Activated CD4-positive, alpha-beta T cell treated with anti-CD3 and anti-CD28 coated beads for 36 hours (primary cell): ENCODE measurements at places on chromosomes 11 and 22.

DNA sequence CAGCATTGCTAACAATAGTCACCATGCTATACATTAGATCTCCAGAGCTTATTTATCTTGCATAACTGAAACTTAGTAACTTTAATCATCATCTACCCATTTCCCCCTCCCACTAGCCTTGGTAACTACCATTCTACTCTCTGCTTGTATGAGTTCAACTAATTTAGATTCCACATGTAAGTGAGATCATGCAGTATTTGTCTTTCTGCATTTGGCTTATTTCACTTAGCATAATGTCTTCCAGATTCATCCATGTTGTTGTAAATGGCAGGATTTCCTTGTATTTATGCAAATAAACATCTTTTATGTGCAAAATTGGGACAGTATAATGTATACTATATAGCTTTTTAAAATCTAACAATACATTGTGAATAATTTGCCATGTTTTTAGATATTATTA lies 66.0 kb upstream of the ZBED5 start:
- DNase-seq: no peak

DNA sequence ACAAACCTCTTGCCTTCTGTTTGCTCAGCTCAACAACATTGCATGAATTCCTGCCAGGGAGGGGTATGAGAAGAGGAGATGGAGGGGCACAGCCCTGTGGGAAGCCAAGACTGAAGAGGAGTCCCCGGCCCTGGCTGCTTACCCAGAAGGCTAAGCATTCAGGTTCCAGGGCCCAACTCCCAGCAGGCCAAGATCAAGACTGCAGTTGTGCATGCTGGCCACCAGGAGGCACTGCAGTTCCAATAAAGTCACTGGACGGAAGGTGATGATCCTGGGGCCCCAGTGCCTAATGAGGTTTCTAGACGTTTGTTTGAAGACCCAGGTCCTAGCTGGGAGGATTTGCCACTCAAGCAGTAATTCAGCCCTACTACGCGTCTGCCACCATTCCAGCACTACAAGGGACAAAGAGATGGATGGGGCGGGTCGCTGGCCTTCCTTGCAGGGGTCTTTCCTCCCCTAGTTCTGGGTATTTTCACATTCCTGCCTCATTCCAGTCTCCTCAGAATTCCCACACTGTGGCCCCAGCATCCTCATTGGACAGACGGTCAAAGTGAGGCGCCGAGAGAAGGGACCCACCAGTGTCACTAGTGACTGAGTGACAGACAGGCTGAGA lies 23.6 kb downstream of the ALX4 start:
- peak; percentile 80 for DNase-seq

- no peak for DNase-seq
Observed at GRCh38 chr22:20198557-20199319, 47.9 kb upstream of the CCDC188 start.

- DNase-seq: peak; percentile 41
Observed at GRCh38 chr11:33690290-33691065, 10.1 kb downstream of the C11orf91 start.

DNA sequence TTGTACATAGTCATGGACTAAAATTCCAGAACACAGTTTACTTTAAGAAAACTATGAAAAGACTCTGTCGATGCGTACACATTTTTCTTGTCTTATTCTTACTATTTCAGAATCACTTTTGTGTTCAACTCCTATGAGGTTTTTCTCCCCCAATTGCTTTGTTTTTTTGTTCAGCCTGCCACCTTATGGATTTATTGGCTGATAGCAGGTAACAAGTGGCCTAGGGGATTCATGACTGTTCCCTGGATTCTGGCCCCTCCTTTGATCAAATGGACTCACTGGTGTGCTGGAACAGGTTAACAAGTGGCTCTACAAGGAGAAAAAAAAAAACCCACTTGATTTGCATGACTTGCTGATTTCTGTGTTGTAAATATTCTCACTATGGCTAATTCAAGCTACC lies 10.6 kb downstream of the MMP20 start:
- DNase-seq: no peak

DNA sequence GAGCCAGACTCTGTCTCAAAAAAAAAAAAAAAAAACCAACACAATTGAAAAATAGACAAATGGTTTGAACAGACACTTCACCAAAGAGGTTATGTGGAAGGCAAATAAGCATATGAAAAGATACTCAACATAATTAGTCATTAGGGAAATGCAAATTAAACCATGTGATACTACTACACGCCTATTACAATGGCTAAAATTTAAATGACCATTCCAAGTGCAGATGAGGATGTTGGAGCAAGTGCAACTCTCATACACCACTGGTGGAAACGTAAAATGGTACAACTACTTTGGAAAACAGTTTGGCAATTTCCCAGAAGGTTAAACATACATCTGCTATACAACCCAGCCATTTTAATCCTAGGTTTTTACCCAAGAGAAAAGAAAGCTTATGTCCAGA lies 24.3 kb downstream of the EIF4ENIF1 start:
- DNase-seq: no peak

DNA sequence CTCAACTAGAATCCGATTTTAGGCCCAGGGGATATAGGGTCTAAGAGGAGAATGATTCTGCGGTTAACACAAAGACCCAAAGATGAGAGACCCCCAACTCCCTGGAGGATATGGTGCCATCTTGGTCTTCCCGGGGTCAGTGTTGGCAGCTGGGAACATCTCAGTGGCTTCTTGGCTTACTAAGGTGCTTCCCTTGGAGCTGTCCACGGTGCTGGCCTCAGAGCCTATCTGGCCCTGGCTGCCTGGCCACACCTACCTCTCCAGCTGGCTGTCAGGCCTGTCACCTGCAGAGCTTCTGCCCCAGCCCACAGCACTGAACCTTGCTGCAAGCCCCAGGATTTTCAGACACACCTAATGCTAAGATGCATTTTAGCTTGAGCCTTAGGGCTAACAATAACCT lies 70.7 kb upstream of the THY1 start:
- DNase-seq: peak; percentile 45

DNA sequence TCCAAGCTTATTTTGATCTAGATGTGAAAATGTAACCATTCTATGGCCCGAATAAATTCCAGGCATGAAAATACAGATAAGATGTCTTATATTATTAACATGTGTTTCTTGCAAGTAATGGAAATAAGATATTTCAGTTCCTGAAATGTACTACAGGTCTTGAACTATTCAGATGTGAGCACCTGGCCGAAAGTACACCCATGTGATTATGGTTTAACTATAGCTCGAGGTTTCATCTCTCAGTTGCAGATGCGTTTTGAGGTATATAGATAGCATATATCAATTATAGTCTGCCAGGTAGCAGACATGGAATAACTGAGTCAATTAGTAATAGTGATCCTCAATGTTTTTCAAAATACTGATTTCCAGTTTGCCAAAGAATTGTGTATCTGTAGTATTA lies 68.3 kb downstream of the DDIAS start:
- DNase-seq: no peak

GRCh38 chr11:118532852-118533768 lies 2.1 kb downstream of the TMEM25 start:
- DNase-seq: no peak

- no peak for DNase-seq
Observed at GRCh38 chr11:10674440-10674855, 19.1 kb downstream of the IRAG1 start.

DNA sequence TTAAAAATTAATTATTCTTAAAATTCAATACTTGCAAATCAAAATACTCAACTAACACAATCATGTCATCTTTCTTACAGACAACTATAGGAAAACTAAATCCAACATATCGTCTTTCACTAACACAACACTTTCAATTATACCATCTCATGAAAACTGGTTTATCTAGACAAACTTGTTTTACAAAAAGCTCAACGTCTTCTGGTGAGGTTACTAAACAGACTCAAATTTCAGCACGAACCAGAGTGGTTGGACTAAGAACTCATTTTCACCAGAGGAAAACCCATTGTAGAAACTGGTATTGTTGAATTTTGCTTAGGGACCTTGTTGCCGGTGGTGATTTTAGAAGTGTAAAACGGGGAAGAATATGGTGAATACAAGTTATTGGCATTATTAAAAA lies 52.2 kb downstream of the NUP98 start:
- no peak for DNase-seq

DNA sequence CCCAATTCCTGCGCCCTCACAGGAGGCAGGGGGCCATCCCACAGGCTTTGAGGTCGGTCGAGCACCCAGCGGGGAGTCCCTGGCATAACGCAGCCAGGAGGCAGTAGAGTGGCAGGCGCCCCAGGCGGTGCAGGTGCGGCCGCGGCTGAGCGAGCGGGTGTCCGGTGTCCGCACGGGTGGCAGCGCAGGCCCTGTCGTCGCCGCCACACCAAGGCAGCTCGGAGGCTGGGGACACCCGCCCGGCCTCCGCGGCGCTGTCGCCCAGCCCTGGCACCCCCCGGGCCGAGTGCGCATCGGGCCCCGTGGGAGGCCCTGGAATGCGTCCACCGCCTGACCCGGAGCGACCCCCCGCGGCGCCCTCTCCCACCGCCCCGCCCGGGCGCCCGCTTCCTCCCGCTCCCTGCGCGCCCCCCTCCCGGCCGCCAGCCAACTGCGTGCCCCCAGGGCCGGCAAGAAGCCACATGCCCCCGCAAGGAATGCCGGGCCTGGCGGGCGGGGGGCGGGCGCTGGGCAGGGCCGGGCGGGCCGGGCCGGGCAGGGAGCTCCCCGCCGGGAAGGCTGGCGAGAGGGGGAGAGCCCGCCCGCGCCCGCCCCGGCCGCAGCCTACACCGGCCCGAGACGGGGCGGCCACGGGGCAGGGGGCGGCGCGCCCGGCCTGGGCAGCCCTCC lies 33.9 kb downstream of the PRDM11 start:
- DNase-seq: peak; percentile 48

DNA sequence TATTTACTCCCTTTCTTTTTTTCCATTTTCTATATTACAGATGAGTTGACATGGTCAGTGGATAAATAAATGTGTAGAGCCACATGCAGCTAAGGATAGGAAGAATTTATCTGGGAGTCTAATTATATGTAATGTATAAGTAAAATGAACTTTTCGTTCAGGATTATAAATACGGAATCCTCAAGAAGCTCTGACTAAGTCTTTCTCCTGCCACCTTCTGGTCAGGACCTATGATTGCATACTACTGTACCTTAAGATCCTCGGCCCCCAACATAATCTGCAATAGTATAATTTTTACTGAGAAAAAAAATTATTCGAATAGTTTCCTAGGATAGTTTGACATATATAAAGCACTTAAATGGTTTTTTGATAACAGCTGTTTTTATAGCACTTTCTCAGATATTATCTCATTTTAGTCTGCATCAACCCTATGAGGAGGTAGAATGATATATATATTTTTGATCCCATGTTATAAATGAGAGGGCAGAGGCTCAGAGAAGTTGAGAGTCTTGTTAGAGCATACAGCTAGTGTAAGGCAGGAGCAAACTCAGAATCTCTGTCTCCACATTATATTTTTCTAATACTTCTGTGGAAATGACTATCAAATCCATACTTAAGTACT lies 36.1 kb downstream of the CCDC90B start:
- DNase-seq: peak; percentile 10

- no peak for DNase-seq
Observed at GRCh38 chr11:1729692-1730011, 20.7 kb downstream of the IFITM10 start.

GRCh38 chr11:13140028-13140870 lies 131.1 kb downstream of the RASSF10 start:
- DNase-seq: no peak

GRCh38 chr22:25745341-25746011 lies 3.5 kb downstream of the MYO18B start:
- DNase-seq: peak; percentile 56

DNA sequence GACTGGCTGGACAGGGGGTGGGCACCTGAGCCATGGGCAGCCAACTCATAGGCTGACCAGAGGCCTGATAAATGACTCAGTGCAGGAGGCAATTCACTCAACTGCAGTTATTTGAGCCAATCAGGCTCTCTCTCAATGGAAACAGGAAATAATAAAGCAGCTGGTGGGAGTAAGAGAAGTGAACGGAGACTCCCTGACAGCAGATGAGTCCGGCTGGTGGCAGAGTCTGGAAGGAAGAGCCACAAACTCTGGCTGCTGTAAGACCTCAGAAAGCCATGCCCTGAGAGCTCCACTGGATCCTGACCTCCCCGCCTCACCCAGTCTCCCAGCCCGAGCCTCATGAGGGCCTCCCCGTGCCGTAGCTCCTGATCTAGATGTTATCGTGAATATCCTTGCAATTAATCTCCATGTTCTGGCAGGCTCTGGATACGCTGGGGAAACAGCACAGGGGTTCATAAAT lies 69.8 kb downstream of the TRIM29 start:
- no peak for DNase-seq

DNA sequence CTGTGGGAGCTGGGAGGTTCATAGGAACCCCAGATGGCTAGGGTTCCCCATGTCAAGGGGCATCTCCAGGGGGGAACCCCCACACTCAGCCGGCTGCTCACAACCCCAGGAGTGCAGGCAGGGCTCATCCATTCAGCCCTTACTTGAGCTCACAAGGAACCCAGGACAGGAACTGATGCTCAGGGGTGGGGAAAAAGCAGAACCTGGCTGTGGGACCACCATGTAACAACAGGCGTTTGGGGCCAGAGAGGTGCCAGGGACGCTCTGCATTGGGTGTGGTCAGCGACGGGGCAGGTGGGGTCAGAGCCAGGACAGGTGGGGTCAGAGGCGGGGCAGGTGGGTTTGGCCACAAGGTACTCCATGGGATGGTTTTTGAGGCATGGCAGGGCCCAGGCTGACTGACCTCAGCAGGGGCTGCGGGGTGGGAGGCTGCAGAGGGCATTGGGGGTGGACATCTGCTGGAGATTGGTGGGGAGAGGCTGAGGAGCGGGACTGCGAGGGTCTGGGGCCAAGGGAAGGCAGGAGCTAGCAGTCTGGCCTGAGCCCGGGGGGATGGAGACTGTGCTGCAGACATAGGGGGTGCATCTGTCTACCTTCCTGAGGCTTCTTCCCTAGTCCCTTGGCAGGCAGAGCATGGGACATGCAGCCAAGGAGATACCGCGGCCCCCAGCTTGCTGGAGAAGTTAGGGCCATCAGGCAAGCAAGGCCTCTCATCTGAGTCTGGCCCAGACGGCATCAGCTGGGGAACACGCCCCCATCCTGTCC lies 34.0 kb upstream of the CARS1 start:
- no peak for DNase-seq

GRCh38 chr22:43921370-43921769 lies 2.2 kb upstream of the PNPLA3 start:
- no peak for DNase-seq

DNA sequence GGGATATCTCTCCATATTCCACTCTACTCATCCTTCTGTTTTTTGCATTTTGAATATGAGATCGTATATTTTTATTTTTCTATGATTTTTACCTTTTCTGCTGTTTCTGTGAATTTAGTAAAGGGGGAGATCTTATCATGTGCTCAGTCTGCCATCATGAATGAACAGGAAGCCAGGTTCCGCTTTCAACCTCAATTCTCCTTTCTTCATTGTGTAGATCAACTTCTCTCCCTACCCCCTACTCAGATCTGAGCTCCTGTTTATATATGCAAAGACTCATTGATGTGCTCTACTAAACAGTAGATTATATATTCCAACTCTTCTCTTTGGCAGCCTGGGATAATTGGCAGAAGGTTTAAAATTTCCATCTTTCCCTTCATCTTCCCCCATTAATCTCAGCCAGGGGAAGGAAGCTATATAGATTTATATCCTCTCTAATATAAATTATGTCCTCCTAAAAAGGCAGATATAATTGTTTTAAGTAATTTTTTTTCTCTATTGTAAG lies 336.7 kb upstream of the PLET1 start:
- DNase-seq: no peak
